ENCODE measurements at places on chromosomes 4 and X.

GRCh38 chr4:83772685-83773084 lies 236.8 kb downstream of the GPAT3 start:
- DNase-seq: no peak

DNA sequence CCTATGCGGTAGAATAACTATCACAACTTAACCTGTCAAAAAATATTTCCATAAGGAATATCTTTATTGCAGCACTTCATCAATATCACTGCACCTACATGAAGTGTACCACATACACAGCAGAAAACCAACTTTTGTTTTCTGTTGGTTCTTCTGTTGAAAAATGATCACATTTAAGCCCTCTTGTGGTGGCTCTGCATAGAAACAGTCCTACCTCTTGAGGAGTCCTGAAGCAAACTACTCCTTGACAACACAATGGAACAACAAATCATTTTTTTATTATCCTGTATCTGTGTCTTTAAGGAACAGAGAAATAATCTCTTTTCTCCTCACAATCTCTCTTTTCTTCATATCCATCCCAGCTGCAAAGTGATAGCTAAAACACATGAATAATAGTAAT lies 39.8 kb upstream of the ATOH1 start:
- DNase-seq: peak; percentile 26

GRCh38 chr4:1026115-1026514 lies 14.7 kb downstream of the FGFRL1 start:
- DNase-seq: no peak

GRCh38 chrX:104351173-104351769 lies 96.5 kb upstream of the ESX1 start:
- peak; percentile 59 for DNase-seq

GRCh38 chr4:129246910-129247461 lies 151.0 kb downstream of the C4orf33 start:
- no peak for DNase-seq

- peak; percentile 15 for DNase-seq
These were observed 6.9 kb upstream of the HDAC6 start for GRCh38 chrX:48794911-48795515.

GRCh38 chr4:155434366-155434765 lies 57.6 kb upstream of the MAP9 start:
- no peak for DNase-seq

- peak; percentile 77 for DNase-seq
These were observed at the start of gene EDA2R for GRCh38 chrX:66638591-66639500. Gene EDA2R, minus strand, starts transcription at chrX:66639078. Its CDS starts 23,058 bp downstream, at chrX:66616020.

DNA sequence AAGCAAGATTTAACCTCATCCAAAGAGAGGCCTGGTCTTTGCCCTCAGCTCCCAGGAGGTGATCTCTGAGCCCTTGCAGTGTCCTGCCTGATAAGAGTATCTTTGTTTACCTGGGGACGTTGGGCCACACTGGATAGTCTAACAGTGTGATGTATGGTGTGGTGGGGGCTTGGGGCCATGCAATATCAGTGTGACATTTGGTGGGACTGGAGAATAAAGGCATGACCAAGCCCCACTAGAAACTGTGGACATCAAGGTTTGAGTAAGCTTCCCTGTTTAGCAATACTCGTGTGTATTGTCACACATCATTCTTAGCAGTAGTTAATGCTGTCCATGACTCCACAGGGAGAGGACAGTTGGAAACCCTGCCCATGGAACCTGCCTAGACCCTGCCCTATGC lies 34.4 kb downstream of the BBS12 start:
- no peak for DNase-seq

DNA sequence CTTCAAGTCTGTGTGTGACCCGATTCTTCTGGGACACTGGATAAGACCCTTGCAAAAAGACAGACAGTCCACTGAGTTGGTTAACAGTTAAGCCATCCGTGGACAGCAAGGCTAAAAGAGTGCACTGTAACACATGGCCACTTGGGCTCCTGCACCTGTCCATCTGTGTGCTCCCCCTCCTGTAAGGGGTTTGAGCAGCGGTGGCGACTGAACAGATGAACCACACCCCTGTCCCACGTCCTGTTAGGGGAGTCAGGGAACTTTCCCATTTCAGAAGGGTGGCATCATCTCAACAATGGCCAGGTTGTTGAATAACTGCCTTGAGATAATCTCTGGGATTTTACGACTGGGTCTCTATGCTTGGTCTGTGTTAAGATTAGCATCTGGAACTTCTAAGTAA lies 178.6 kb downstream of the GRXCR1 start:
- no peak for DNase-seq

GRCh38 chrX:110003167-110004156 lies 548 bp downstream of the TMEM164 start:
- DNase-seq: no peak

DNA sequence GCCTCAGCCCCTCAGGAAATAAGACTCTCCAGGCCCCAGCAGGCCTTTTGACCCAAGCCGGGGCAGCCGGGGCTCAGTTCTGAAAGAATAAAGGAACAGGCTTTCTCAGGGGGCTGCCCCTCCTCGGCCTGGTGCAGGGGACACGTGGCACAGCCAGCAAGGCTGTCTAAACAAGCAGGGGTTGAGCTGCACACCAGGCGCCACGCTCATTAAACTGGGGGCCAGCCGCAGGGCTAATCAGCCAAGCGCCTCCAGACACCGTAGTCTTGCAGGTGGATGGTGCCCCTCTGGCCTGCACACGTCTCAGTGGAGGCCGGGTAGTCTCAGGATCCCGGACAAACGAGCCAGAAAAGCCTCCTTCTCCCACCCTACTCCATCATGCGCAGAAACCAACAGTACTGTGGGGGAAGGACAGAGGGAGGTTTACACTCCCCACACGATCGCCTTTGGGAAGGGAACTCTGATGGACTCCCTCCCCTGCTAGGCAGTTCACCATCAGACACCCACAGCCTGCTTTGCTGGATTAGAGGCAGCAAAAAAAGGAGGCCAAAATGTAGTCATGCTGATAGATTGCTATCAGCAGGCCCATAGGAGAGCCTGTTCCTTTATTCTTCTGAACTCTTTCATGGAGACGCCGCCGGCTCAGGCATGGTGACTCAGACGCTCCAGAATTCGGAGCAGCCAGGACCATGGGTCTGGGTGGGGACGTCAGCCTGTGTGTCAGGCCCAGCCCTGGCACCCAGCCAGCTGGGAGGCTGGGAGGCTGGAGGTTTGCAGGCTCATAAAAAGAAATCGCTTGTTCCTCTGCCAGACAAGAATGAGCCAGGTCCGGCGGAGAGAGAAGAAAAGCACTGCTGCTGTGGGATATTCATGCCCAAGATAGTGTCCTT lies 342.4 kb downstream of the BCOR start:
- peak; percentile 93 for DNase-seq

GRCh38 chrX:77779695-77780094 lies 6.3 kb downstream of the ATRX start:
- no peak for DNase-seq

GRCh38 chr4:186449954-186450353 lies 105.4 kb downstream of the MTNR1A start:
- no peak for DNase-seq
